ENCODE measurements at places on chromosomes 5 and 9.
A peak's percentile ranks its signal among the peaks of the same experiment; 100 is the strongest.

GRCh38 chr9:2085716-2086115 is 70.6 kb downstream of the SMARCA2 start:
- no peak for DNase-seq

GRCh38 chr5:13350767-13351166 is 593.7 kb downstream of the DNAH5 start:
- DNase-seq = no peak

DNA sequence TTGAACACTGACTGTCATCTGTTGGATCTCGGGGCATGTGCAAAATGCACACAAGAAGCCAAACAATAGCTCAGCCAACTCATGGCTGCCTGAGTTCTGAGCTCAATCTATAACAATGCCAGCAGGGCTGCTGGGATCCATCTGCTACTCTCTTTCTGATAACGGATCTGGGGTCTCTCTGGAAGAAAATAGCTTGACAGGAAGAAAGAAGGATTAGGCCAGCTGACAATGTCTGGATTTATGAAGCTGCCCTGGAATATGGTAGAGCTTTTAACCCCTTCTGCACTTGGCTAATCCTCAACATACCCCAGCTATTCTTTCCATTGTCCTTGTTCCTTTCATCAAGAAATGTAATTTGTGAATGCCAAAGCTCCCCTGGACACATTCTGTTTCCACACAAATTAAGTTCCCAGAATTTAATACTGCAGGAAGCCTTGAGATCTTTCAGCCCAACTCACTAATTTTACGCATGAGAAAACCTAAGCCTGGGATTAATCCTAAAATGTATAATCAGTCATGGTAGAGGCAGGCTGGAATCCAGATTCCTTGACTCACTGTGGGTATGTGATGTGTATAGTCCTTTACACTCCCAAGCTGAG is 62.7 kb upstream of the PCA3 start:
- DNase-seq = peak; percentile 64

DNA sequence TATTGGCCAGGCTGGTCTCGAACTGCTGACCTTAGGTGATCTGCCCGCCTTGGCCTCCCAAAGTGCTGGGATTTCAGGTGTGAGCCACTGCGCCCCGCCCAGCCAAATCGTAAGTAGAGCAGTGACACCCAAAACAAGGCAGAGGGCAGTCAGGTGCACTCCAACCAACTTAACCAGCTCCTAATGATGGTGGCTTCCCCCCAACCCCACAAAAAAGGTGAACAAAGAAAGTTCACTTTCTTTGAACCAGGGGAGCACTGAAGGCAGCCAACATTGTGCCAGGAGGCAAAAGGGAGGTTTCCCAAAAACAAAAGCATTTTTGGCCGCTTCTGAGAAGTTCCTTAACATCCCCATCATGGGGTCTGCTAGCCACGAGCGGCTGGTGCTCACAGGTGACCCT is 9.6 kb downstream of the GMCL2 start:
- DNase-seq = no peak

DNA sequence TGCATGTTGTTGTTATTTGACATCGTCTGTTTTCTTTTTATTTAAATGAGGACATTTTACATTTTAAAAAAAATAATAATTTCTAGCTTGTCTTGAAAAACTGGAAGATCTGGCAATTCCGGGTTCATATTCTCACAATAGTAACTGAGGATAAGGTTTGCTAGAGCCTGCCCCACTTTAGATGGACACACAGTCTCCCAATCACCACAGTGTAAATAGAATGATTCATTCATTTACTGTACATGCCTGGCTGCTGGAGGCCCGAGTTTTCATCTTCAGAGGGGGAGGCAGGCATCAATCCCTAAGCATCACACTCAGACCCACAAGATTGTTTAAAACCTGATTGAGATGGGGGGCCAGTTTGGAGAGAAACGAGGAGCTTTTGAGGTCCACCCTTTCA is 2039.7 kb upstream of the WWC1 start:
- DNase-seq = no peak

GRCh38 chr9:94554439-94555331 is at the start of gene PCAT7:
Gene PCAT7 (plus strand): TSS chr9:94555083.
- DNase-seq = peak; percentile 86

DNA sequence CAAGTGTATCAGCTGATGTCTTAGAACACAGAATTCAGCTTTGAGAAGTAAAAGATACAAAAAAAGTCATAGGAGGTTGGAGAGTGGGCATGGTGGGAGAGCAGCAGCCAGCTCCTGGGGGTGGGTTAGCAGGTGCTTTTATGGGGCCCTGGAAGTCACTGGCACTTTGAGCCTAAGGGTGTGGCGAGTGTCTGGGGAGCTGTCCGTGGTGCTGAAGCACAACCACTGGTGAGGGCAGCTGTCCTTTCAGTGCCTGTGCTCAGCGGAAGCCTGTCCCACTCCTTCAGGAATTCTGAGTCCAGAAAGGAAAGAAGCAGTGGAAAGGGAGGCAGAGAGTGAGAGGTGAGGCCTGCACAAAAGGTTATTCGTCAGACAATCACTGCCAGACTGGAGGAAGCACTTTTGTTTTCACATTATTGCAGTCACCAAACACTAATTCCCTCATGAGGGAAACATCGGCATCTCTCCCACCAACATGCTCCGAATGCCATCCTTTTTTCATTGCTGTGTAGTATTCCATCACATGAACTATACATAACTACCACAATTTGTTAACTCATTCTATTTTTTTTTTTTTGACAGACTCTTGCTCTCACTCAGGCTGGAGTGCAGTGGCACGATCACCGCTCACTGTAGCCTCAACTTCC is 59.4 kb upstream of the RAPGEF1 start:
- peak; percentile 86 for DNase-seq

DNA sequence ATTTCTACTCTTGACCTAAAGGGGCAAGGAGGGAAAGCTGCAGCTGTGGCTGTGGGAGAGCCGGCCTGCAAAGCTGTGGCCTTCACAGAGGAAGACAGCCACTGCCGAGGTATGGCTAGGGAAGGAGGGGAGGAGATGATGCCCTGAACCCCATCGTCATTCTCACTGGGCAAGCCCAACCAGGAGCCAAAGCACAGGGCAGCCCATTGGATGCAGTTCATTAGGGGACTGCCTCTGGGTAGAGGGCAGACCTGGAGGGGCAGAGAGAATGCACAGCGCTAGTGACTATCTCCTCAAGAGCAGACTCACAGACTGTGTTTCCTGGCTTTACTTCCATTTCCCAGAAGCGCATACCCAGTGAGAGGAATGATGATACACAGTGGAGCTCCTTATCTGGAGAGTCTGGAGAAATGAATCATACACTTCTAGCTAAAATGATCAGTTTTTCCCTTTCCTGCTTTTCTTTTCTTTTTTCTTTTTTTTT is 47.2 kb upstream of the TTC23L start:
- no peak for DNase-seq

DNA sequence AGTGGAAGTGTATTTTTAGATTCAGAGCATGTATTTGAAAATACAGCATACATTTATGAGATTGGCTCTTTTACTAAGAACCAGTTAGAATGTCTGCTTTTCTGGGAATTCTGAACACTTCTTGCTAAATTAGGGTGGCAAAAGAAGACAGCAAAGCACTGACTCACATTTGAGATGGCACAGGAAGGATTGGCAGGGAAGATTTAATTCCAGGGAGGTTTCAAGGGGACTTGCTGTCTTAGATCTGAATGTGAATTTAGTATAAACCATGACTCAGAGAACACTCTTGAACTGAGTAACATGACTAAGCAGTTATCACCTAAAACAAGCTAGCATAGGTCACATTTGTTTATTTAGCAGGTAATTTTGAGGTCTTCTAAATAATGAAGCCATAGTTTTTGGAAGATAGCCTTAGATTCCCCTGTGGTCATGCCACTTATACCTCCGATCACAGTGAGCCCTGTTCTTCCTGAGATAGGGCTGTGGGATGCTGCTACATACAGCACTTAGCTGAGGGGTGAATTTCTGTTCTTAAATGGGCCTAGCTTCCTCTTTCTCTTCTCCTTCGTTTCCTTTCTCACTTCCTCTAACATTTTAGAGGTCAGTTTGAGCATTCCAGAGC is 173.8 kb downstream of the PCSK1 start:
- no peak for DNase-seq

DNA sequence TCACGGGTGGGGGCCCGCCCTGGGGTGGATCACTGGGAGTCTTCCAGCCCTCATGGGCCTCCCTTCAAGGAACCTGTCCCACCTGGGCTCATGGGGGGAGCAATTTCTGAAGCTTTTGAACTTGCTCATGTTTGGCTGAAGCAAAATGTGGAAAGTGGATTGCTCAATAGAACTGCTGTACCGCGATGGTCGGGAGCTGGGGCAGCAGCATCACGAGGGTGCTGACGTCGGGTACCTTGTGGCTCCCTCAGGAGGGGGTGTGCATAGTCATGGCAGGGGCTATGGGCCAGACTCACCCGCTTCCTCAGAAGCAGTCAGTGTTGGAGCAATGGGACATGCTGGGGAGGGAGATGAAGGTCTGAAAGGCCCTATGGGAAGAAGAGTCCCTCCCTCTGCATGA is 57.9 kb downstream of the PRRT1B start:
- DNase-seq = no peak

GRCh38 chr5:113170707-113171106 is 194.1 kb downstream of the DCP2 start:
- DNase-seq = no peak

- no peak for DNase-seq
Measured at GRCh38 chr5:175564716-175565115, 86.4 kb downstream of the SFXN1 start.

DNA sequence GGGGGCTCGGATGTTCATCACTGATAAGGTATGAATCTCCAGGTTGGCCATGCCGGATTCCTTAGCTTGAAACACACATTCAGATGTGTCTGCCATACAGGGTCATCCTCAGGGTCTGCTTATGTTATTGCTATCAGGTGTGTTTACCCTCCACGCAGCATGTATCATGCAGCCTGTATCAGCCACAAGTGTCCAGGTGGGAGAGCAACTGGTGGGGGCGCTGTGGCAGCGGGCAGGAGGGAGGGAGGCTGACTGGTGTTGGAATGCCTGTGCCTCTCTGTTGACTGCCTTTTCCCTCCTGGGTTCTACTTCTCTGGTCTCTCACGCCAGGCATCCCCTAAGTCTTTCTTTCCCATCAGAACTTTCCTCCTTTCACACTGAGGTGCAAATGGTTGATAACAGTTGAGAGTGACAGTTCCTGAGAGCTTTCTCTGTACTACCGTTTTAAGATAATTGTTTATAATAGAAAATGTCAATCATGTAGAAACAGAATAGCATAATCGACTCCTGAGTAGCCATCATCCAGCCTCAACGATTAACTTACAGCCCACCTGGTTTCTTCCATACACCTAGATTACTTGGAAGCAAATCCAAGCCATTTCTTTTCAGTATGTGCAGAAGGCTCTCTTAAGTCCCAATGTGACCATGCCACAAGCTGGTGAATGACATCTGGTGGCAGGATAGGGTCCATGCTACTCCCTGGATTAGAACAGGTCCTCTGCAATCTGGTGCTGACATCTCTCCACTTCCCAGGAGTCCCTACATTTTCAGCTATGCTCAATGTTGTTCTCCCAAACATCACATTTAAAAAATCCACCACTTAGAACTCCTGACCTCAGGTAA is 86.6 kb downstream of the ACER2 start:
- DNase-seq = no peak

DNA sequence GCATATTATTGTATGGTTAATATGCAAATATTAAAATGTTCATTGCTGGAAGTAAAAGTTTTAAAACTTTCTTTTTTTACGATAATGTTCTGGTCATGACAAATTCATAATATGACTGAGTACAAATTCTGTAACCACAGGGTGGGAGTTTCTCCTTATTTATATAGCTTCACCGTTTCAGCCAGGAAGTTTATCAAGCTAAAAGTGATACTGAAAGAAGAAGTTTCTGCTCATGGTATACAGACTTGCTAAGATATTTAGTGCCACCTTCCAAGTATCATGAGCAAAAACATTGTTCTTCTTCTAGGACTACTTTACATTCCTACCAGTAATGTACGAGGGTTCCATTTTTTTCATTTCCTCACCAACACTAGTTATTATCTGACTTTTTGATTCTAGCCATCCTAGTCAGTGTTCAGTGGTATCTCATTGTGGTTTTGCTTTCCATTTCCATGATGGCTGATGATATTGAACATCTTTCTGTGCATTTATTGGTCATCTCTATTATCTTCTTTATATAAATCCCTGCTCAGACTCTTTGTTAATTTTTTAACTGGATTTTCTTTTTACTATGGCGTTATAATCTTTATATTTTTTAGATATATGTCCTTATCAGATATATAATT is 94.2 kb upstream of the PRRC1 start:
- DNase-seq = no peak

GRCh38 chr9:121620325-121620673 is 31.1 kb upstream of the DAB2IP start:
- no peak for DNase-seq

DNA sequence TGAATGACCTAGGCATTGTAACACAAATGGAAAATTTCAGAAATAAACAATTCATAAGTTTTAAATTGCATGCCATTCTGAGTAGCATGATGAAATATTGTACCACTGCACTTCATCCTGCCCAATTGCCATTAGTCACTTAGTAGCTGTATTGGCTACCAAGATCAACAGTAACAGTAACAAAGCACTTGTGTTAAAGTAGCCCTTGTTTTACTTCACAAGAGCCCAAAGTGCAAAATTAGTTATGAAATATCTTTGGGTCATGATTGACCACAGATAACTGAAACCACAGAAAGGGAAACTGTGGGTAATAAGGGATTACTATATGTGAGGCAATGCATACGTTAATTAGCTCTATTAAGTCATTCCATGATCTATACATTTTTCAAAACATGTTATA is 33.3 kb upstream of the RORB start:
- DNase-seq = no peak

GRCh38 chr5:172945151-172945550 is 14.1 kb upstream of the RPL26L1 start:
- DNase-seq = no peak

DNA sequence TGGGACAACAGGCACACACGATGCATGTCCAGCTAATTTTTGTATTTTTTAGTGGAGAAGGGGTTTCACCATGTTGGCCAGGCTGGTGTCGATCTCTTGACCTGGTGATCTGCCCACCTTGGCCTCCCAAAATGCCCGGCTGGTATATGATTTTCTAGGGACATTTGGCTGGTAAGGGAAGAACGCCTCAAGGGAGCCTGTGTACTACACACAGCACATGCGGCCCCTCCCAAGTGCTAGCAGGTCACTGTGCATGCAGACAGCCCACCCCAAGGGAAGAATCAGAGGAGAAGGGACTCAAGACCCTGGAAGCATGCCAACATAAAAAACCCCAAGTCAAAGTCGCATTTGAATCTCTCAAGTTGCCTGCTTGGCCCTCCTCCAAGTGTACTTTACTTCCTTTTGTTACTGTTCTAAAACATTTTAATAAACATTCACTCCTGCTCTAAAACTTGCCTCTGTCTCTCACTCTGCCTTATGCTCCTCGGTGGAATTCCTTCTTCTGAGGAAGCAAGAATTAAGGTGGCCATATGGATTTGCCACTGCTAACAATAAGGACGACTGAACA is 24.3 kb upstream of the OTULINL start:
- no peak for DNase-seq

GRCh38 chr5:53112909-53113308 is 3.4 kb upstream of the MOCS2 start:
- DNase-seq = no peak

- DNase-seq = no peak
Measured at GRCh38 chr5:54844266-54844665, 141.1 kb downstream of the ESM1 start.

GRCh38 chr5:124654418-124654817 is 92.0 kb downstream of the ZNF608 start:
- no peak for DNase-seq

- DNase-seq = no peak
Measured at GRCh38 chr5:159240301-159240870, 22.7 kb upstream of the UBLCP1 start.

GRCh38 chr5:33305572-33305971 is 135.2 kb upstream of the TARS1 start:
- no peak for DNase-seq
